IPS DF 19.7 (cell line): ENCODE measurements at places on chromosomes 1 and 21.

- no peak for DNase-seq
Measured at GRCh38 chr1:6799499-6799898, 14.2 kb downstream of the CAMTA1 start.

DNA sequence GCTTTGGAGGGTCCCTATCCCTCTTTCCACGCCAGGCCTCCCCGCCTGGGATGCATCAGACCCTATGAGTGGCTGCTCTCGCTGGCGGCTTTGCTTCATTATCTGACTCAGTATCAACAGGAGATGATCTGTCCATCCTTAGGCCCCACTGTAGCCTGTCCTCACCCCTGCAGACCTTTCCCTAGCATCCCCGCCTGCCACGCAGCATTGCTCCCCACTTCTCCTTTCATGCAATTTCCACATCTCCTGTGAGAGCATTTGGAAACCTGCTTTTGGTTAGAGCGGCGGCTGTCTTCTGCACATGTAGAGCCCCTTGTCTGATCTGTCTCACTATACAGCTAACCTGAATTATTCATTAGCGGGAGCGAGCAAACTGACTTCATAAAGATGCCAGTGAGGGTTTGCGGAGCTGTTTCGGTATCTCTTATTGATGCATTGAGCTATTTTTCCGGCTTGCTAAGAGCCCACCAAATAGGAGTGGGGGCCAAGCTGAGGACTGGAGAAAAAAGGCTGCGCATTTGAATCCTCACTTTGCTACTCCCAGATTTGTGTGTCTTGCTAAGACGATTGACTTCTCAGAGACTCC, 40.0 kb upstream of the ATP2B4 start:
- DNase-seq: no peak

GRCh38 chr1:14516974-14517840, 81.3 kb upstream of the KAZN start:
- DNase-seq: no peak

DNA sequence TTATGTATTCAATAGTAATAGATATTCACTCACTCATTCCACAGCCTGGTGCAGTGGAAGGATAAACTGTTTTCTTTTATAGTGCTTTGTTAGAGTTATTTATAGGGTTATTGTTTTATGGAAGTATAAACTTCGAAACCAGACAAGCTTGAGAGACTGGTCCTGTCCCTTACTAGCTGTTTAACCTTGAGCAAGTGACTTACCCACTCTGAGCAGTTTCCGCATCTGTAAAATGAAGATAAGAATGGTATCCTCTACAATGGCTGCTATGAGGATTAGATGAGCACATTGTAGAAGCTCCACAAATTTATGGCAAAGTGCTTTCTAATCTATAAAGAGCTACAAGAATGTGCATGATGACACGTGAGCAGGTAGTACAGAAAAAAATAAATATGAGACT, 30.8 kb upstream of the EPS15 start:
- no peak for DNase-seq

GRCh38 chr21:37219761-37220432, 47.2 kb downstream of the VPS26C start:
- DNase-seq: no peak

- DNase-seq: no peak
Measured at GRCh38 chr1:211965108-211965805, 70.1 kb downstream of the INTS7 start.

DNA sequence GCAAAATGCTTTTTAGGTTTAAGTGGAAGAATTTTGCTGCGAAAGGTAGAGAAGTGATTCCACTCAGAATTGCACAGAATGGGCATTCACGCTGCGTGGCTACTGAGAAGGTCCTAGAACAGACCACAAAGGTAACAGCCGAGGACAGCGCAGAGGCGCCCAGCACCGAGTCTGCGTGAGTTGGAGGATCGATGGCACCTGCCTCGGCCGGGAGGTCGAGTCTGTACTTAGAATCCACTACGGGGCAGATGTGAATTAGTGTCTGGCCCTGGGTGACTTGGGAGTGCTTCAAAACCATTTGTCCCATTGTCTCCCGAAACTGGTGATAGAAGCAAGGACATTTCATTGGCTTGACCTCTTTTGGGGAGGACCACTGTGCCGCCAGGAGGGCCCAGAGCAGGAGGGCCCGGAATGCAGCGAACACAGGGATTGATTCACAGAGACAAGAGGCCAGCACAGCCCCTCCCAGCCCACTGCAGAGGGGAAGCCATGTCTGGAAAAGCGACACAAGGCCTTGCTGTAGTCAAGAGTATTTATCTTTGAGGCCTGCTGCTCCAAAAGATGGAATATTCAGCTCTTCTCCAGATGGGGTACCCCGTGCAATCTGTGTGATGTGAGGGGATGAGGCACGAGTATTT, 35.0 kb upstream of the TTC34 start:
- DNase-seq: no peak

DNA sequence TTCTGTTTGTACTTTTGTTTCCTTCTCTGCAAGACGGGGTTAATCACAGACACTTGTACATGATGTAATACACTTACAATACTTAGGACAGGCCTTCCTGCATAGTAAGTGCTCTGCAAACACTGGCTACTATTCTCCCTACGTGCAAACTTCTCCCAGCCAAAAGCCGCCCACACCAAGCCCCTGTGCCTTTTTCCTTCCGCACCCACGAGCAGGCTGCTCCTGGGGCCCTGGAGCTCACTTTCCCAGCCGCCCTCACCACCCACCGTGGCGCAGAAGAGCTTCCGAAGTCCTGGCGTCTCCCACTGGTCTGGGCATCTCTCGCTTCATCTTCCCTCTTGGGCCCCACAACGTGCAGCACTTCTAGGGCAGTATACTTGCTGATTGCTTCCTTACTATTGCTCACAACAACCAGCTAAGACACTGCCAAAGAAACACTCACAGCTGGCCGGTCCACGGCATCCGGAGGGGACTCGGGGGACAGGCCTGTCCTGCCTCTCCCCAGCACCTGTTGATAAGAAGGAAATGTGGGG, 22.5 kb upstream of the GPR157 start:
- no peak for DNase-seq

DNA sequence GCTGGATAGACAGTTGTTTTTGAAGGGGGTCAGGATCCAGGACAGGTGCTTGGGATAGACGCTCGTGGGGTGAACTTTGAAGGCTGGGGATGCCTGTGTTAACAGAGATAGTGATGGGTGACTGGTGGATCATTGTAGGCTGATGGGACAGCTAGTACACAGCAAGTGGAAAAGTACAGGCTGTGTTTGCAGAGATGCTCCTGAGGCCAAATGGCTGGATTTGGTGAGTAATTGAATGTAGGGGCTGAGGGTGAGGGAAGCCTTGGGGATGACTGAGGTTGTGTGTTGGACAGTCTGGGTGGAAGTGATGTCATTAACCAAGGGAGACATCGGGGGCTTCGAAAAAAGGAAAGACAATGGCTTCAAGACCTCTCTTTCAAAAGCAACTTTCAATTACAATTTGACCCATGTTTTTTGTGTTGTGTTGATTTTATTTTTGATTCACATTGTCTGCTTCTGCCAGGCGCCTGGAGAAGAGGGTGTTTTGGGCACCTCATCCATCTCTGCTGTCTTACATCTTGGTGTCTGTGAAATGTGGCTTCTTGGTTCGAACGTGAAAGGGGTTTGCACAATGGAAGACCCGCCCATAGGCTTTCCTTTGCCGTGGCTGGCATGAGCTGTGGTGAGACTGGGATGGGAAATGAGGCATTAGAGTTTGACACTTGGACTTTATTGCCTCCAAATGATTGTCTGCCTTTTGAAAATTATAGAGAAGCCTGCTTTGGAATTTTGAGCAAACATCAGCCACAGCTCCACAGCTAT, 147.5 kb downstream of the FOXD2 start:
- no peak for DNase-seq

- no peak for DNase-seq
Measured at GRCh38 chr1:214808845-214809460, 206.0 kb downstream of the CENPF start.

GRCh38 chr1:190663962-190664361, 186.3 kb upstream of the BRINP3 start:
- no peak for DNase-seq

GRCh38 chr1:115925467-115925866, 50.8 kb upstream of the SLC22A15 start:
- no peak for DNase-seq

- no peak for DNase-seq
Measured at GRCh38 chr1:163565166-163565565, 243.4 kb downstream of the NUF2 start.

- no peak for DNase-seq
Measured at GRCh38 chr1:168161459-168161858, 17.3 kb upstream of the TIPRL start.

DNA sequence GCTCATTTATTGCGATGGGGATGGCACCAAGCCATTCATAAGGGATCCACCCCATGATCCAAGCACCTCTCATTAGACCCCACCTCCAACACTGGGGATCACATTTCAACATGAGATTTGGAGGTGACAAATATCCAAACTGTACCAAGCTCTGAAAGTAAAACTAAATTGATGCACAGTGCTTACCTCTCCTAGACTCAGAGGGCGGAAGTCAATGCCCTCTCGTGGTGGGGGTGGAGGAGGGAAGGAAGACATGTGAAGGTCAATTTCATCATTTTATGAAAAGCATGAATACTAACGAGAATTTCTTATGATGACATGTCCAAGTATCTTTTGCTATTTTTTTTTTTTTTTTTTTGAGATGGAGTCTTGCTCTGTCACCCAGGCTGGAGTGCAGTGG, 120.0 kb downstream of the PGBD5 start:
- no peak for DNase-seq

- no peak for DNase-seq
Measured at GRCh38 chr1:204128964-204129896, 22.6 kb downstream of the ETNK2 start.

GRCh38 chr1:202932476-202932875, 5.4 kb upstream of the KLHL12 start:
- DNase-seq: no peak

DNA sequence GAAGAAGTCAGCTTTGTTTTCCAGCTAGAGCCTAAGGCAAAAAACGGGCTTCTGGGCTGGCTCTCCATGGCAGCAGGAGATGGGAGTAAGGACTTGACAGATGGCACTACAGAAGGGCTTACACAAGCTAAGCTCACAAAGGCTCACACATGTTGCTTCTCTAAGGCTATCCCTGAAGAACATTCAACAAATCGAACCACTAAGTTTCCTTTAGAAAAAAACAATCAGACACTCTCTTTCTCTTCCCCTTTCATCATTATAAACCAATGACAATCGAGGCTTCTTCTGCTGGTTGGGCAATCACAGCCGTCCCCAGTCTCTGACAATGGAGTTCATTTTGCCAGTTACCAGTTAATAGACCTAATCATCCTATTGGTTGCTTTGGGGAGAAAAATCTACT, 40.5 kb downstream of the TRIT1 start:
- no peak for DNase-seq

- no peak for DNase-seq
Measured at GRCh38 chr21:15627011-15627410, 102.8 kb upstream of the USP25 start.

- no peak for DNase-seq
Measured at GRCh38 chr21:38839328-38840286, 33.9 kb downstream of the ETS2 start.

DNA sequence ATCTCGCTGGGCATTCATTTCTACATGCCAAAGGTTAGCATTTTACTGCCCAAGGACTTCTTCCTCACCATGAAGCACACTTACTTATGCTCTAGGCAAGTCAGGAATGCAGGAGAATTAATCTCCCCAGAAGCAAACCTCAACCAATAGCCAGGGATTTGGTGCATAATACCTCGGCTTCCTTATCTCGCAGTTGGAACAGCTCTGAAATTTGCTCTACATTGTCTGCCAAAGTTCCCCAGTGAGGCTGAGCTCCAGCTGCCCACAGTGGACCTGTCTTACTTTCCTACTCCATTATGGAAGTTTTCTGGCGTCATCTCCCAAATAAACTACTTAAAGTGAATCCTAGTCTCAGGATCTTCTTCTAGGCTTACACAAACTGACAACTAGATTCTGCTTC, 57.6 kb upstream of the PPM1J start:
- no peak for DNase-seq

DNA sequence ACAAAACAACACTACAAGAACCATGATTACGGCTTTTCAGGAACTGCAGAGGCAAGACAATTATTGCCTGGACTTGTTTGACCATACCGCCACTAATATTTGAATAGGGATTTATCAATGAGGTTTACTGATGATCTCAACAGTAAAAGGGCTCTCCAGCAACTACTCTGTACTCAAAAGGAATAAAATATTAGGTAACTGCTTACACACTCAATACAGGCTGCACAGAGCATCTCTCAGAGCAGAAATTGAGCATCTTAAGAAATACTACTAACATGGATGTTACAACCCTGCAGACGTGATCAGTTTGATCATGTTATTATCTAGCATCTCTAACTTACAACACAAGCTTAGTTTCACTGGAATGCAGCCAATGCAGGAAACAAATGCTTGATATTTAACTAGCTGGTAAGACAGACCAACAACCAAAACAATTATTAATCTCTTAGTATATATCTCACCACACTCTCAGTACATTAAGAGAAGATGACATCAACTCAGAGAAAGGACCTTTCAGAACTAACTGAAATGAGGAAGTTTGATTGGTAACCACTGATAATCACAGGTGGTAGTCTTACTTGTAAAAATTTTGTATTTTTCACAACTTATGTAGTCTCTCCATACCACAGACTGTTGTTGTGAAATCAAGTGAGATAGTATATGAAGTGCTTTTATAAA, 52.2 kb downstream of the PUM1 start:
- DNase-seq: no peak

DNA sequence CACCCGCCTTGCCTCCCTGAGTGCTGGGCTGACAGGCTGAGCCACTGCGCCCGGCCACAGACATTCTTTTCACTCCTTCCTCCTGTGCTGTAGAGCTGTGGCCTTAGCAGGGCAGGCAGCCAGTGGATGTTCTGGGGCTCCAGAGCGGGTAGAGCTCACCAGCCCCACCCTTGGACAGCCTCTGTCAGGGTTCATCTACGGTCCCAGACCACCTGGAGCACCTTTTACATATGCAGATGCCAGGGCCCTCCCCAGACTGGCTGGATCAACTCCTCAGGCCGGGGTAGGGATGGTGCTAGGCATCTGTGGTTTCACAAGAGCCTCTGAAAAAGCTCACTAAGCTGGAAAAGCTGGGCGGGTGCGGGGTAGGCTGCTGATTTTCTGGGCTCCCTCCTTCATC, 4.6 kb downstream of the ATP13A2 start:
- DNase-seq: no peak

- DNase-seq: no peak
Measured at GRCh38 chr1:214912127-214912526, 170.4 kb upstream of the KCNK2 start.

GRCh38 chr1:22831729-22832413, 121.2 kb downstream of the EPHB2 start:
- no peak for DNase-seq

GRCh38 chr1:97050506-97050905, 328.9 kb downstream of the PTBP2 start:
- DNase-seq: no peak

DNA sequence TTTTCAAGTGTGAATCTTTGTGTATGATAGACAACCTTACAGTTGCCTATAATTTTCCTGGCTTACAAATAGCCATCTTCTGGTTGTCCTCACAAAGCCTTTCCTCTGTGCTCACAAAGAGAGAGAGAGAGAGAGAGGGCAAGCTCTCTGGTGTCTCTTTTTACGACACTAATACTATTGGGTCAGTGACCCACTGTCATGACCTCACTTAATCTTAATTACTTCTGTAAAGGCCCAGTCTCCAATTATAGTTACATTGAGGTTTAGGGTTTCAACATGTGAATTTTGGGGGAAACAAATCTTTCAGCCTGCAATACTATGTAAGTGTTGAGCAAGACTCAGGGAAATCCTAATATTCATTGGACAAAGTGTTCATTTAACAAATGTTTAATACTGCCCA, 167.4 kb upstream of the COL11A1 start:
- no peak for DNase-seq

GRCh38 chr21:31162827-31163226, 124.6 kb upstream of the KRTAP19-8 start:
- DNase-seq: no peak
